ENCODE measurements at places on chromosomes 7 and 10.
A peak's percentile ranks its signal among the peaks of the same experiment; 100 is the strongest.

GRCh38 chr7:12625836-12626235 lies 55.3 kb downstream of the SCIN start:
- no peak for DNase-seq

DNA sequence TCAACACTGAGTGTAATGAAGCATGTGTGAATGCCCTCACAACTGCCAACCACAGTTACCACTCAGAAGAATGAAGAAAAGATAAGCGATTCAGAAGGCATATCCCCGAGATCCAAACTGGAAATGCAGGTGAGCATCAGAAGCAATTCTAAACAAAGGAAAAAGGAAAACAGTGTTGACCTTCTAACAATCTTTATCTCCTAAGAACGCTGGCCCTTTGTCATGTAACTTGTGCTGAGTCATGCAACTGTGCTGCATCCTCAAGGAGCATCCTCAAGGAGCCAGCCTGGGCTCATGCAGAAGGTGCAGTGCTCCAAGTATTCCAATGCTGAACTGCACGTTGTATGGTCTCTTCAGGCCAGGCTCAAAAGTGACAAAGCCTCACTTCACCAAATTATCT lies 30.6 kb downstream of the SEC61G start:
- no peak for DNase-seq

- DNase-seq, result peak; percentile 67
Measured at GRCh38 chr10:112362833-112363232, 11.1 kb upstream of the ACSL5 start.

- DNase-seq, result peak; percentile 80
Measured at GRCh38 chr7:95545007-95545615, 51.2 kb downstream of the PDK4 start.

DNA sequence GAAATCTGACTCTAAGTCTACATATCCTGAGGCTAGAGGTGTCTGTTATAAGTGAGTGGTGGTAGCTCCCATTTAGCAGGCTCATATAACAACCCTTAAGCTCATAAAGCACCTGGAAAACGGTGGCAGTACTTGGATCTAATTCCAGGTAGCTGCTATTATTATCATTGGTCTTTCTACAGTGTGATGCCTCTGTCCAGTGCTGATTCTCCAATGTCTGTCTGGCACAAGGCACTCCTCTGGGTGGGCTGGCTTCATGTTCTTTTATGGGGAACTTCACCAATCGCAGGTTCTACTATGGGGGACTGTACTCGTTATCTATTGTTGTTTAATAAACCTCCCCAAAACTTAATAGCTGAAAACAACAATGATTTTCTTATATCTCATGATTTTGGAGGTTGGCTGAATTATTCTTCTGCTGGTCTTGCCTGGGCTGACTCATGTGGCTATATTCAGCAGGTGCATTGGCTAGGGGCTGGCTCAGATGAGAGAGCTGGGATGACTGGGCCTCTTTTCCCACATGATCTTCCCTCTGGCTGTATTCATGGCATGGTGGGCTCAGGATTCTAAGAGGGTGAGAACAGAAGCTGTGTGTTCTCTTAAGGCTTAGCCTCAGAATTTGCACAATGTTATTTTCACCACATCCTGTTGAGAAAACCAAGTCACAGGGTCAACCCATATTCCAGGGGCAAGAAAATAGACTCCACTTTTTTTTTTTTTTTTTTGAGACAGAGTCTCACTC lies 93.0 kb upstream of the PCGF5 start:
- DNase-seq, result no peak

- no peak for DNase-seq
Measured at GRCh38 chr7:131525820-131526219, 30.6 kb downstream of the PODXL start.

GRCh38 chr10:100654782-100655325 lies 90.5 kb upstream of the PAX2 start:
- no peak for DNase-seq

DNA sequence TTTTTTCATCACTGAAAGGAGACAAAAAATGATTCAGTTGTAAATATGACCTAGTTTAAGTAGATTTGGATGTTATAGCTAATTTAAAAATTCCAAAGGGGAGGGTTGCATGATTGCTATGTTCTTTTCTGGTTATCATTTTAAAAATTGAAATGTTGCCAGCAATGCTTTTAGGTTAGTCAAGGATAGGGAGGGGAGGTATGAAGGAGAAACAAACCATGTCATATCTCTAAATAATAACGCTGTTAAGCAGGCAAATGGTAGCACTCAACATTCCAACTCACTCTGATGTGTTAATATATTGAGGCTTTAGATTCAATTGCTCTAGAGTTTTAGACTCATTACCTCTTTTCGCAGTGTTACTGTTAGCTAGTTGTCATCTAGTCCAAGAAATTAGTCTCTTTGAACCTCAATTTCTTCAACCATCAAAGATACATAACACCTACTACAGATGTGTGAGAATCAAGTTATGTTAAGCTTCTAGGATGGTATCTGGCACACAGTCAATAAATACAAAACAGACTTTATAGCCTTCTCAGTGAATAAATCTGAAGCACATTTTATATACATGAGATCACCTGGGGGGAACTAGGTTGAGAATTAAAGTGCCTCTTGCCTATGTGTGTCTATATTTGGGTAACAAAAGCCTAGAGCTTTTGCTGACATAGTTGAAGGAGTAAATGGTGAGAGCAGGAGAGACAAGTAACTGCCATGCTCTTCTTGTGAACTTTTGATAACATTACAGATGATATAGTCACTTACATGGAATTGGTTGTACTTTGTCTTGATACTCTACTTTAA lies 124.9 kb downstream of the CSTF2T start:
- DNase-seq, result no peak

- DNase-seq, result no peak
Measured at GRCh38 chr10:79101560-79102497, 33.1 kb downstream of the ZMIZ1 start.

DNA sequence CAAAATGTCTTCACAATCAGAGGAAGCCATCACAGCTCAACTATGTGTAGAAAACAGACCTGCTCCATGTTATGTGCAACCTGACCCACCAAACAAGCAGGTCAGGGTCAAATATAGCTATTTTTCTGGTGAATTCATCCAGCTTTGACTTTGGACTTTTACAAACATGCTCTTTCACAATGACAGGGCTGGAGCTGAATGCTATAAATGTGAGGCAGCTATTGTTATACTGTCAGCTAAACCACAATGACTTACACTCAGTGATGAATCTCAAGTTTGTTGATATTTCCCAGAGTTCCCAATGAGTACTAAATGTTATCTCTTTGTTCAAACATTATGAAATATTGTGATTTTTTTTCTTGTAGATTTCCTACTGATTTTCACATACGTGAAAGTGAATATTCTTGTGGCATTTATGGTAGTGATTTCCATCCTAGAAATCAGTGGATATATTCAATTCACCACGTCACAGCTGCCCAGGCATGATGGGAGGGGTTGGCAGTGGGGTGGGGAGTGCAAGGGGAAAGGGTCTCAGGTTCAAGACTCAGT lies 2.5 kb upstream of the ITIH2 start:
- no peak for DNase-seq

DNA sequence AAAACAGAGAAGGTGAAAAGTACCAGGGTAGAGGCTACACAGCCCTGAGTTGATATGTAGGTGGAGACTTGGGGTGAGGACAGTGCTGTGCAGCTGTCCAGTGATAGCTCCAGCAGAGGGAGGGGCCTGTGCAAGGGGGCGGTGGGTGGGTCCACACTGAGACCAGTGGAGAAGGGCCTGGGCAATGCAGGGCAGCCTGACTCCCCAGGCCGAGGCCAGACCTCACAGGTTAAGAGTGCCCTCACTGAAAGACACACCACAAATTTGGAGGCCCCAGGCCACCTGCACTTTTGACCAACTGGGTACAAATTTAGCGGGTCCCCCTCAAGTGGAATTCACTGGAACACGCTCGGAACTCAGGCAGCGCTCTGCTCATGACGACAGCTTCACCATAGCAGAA lies 6.7 kb upstream of the RASGEF1A start:
- peak; percentile 14 for DNase-seq

DNA sequence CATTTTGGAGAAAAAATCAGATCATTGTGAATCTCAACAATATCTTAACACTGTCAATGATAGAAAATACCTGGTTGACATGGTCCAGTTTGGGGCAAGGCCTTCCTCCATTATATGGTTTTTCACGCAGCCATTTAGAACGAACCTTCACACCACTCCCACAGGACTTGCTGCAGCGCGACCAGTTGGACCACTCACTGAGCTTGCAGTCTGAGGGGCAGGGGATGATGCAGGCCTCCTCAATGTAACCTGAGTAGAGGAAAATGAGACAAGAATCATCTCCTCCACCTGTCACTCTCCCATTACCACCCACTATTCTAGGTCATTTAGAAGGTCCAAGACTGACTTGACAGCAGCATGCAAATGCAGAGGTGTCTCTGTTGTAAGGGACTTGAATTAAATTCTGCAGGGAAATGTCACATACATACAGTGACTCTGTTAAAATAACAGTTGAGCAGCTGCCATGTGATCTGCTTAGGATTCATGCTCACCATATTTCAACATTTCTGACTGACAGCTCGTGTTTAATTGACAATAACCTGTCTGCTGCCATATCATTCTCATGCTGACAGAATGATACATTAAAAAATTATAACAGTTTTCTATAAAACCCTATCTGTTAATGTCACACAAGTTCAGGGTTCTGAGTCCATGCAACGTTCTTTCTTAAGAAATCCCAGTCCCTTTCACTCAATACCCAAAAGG lies 403.0 kb downstream of the THSD7A start:
- no peak for DNase-seq

GRCh38 chr10:3969876-3970666 lies 185.1 kb upstream of the KLF6 start:
- DNase-seq, result no peak

DNA sequence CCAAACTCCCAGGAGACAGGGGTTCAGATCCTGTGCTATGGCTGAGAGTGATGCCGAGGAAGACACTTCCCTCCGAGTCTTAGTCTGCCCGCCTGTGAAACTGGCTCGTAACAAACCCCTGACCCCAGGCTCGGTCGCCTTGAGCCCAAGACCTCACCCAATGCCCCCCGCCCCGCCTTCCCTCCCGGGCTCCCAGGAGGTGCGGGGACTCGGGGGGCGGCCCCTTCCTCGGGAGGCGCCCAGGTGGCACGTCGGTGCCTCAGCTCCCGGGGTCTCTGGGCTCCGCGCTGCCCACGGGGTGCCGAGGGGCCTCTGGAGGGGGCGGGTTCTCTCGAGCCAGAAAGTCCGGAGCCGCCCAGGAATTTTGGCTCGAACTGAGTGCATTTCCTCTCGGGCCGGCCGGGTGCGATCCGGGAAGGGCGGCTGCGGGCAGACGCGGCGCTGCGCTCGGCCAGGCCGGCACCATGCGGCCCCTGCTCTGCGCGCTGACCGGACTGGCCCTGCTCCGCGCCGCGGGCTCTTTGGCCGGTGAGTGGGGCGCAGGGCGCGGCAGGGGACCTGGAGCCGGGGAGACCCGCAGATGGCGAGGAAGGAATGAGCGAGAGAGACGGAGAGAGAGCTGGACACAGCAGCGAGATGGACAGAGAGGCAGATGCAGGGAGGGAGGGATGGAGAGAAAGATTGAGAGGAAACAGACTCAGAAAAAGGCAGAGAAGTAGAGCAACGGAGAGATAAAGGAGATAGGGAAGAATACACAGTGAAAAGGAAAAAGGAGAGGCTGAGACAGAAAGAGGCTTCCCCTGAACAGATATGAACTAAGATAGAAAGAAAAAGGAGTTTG lies at the start of gene PLAC9:
Gene PLAC9 (plus strand): TSS at position 432 of the 841 bp plus-strand sequence. CDS start 33 bp downstream, at position 465.
- DNase-seq, result no peak

- DNase-seq, result no peak
Measured at GRCh38 chr7:50552921-50553320, 12.3 kb downstream of the DDC start.

GRCh38 chr10:29083096-29083495 lies 205.8 kb upstream of the LYZL1 start:
- no peak for DNase-seq

DNA sequence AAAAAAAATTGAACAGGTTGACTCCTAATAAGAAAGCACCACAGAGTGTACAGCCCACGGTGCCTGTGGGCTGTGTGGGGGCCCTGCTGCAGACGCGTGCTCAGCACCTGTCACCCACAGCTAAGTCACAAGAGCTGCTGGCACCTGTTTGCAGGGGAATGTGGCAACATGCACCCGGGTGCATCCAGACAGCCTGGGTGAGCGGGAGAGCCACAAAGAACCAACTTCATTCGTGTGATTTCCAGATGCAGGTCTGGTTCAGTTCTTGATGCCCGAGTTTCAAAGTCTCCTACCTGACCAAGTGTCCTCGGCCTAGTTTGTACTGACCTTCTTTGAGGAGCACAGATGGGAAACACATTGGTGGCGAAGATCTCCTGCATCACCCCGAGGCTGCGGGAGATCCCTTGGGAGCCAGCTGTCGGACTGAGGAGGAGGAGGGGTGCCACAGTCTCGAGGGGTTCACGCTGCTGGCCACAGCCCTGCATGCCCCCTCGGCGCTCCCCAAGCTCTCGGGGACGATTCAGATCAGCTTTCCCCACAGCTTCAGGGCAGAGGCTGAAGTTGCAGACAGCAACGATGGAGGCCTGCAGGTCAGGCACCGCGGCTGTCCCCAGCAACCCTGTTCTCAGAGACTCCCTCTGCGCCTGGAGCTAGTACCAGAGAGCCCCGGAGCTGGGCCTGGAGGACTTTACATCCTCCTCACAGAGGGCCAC lies 35.3 kb downstream of the AMZ1 start:
- DNase-seq, result no peak

GRCh38 chr7:159218607-159219006 lies 73.9 kb upstream of the VIPR2 start:
- DNase-seq, result no peak

DNA sequence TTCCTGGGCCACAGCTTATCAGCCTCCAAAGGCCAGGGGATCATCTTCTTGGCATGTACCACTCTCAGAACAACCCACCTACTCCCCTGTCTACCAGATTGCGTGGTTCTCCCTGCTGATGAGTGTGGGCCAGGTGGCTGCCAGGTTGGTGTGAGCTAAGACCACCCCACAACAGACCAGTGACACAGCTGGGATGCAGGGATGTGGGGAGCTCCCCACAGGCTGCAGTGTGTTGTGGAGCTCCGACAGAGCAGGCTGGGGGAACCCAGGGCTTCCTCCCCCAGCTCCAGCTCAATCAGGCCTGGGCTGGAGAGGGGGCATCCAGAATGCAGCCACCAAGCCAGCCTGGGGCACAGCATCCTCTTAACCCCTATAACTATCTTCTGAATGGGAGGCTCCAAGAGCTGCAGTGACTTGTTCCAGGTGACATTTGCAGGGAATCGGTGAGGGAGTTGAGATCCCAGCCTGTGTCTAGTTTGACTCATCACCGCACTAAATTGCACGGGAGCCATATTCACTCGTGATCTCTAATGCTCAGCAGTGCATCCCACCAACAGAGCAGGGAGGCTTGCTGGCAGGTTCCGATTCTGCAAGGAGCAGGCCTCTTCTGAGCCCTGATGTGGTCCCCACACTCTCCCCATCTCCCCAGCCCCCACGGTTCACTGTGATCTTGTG lies 596 bp upstream of the GDF2 start:
- no peak for DNase-seq

DNA sequence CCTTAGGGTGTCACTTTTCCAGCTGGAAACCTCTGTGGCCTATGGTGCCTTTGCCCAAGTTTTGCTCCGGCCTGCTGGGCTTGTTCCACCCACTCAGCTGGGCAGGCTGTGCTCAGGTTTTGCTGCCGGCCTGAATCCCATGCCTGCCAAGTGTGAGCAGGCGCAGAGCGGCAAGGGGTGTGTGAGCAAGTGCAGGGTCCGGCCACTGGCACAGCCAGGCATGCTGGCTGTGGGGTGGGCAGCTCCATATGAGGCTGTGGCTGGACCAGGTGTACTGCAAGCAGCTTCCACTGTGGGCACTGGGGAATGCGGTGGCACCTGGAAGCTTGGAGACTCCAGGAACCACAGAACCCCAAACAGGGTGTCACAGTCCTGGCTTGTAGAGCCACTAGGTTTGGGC lies 92.1 kb downstream of the AUTS2 start:
- DNase-seq, result no peak

Data from Peyer's patch (tissue), 4 donors.